ENCODE measurements at places on chromosomes 12 and 14. TPM values are rescaled to one million over a fixed set of nuclear protein-coding genes. Genes with fewer than 3 reads are reported as not detected.

SIX6 gene
- total RNA-seq, result 0.07 TPM

SYCP3 gene
- not detected for total RNA-seq

AKAP5 gene
- 1.1 TPM for total RNA-seq

AMN gene
- 0.92 TPM for total RNA-seq

SRRM4 gene
- 0.76 TPM for total RNA-seq
